Activated naive CD8-positive, alpha-beta T cell treated with anti-CD3 and anti-CD28 coated beads, Interleukin-2, amount 50 U/mL, for 16 hours (primary cell): ENCODE measurements at places on chromosomes 5 and 9.

DNA sequence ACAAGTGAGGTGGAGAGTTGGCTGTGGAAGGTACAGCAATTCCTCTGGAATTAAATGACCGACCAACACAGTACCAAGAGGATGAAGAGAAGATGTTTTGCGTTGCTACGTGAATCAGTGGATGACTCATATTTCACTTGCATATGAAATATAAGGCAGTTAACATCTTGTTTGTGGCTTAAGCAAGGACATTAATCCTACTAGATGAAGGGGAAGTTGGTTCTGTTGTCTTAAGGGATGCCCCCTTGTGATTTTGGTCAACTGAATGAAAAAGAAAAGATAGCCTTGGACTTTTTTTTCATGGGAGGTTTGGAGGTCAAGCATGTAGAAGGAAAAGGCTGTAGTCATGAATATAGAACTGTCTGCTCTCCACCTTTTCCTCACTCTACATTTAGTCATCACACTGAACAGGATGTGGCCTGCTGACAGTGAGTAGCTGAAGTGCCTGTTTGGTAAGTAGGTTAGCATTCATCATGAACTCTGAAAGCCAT is 33.9 kb downstream of the VLDLR start:
- DNase-seq = no peak

- DNase-seq = no peak
These were observed 76.9 kb upstream of the NFIL3 start for GRCh38 chr9:91500509-91501014.

DNA sequence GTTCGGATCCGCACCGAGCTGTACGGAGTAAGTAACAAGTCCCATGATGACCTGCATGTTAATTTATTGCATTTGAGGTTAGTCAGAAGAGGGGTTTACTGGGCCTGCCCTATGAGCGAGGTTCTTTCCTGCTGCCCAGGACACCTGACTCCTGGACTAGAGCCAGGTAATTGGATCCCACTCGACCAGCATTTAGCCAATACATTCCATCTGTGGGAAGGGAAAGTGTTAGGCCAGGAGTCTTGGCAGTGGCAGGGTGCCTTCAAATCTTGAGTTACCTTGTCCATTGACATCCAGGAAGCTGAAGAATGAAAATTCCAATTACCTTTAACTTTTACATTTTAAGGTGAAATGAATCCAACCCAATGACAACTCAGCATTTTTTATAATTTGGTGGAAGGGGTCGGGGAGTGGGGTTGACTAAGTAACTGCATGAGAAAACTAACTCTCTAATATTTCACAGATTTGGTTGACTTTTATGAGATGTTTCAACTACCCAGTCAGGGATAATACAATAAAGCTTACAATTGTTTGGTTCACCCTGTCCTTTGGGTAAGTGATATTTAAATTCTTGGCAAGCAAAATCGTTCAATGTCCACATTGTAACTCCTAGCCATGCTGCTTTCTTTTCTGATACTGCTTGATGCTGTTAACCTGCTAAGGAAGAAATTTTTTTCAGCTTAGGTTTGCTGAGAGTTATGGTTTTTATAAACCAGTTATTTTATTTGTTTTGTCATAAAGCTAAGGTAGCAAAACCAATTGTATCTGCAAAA is 111.6 kb upstream of the IQGAP2 start:
- DNase-seq = no peak

- no peak for DNase-seq
These were observed 10.4 kb downstream of the GPSM1 start for GRCh38 chr9:136337416-136338395.

DNA sequence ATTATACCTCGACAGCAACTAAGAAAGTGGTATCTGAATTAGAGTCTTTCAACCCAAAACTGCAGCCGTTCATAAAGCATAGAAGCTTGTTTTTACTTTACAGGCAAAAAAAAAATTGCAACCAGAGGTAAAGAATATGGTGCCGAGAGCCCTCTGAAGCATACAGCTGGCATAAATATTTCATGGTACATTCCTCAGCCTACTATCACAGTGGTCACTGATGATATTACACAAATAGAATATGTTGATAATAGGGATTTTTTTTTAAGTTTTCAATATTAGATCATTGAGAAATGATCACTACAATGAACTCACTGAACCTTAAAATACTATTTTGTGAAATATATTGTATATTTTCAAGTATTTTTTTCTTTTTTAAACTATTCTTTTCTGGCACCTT is 6.2 kb upstream of the SMC2 start:
- no peak for DNase-seq

- no peak for DNase-seq
These were observed 244.6 kb upstream of the TRIM32 start for GRCh38 chr9:116442528-116442927.

- DNase-seq = no peak
These were observed 431.6 kb downstream of the DTWD2 start for GRCh38 chr5:118556792-118557191.

DNA sequence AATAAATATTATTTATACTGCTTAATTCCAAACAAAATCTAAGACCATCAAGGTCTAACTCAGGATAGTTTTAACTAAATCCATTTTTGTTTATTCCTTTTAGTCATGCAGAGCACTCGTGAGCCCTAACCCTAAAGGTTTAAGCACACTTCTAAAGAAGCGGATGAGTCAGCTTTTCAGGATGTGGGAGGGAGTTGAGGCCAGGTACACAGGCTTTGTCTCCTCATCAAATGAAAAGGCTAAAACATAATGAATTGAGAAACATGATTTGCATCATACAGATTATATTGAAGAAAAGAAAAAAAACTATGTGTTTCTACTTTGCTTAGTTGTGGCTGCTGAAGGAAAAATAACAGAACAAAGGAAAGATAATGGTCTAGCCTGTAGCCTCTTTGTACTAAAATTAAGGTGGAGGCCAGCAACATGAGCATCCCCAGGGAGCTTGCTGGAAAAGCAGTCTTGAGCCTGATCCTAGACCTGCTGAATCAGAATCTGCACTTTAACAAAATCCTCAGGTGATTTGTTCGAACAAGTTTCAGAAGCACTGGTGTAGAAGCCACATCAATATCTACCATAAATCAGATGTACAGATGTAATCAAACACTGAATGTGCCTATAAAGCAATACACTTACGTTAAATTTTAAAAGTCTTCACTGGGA is 21.1 kb upstream of the ISCA1 start:
- DNase-seq = no peak
